ENCODE measurements at places on chromosomes 2 and 18. TPM values are rescaled to one million over a fixed set of nuclear protein-coding genes. Genes with fewer than 3 reads are reported as not detected.
A peak's percentile ranks its signal among the peaks of the same experiment; 100 is the strongest.

The TACR1 gene
- 0.11 TPM for total RNA-seq

- no peak for DNase-seq
These were observed 77.2 kb downstream of the NAT8 start for GRCh38 chr2:73564986-73565385.

DNA sequence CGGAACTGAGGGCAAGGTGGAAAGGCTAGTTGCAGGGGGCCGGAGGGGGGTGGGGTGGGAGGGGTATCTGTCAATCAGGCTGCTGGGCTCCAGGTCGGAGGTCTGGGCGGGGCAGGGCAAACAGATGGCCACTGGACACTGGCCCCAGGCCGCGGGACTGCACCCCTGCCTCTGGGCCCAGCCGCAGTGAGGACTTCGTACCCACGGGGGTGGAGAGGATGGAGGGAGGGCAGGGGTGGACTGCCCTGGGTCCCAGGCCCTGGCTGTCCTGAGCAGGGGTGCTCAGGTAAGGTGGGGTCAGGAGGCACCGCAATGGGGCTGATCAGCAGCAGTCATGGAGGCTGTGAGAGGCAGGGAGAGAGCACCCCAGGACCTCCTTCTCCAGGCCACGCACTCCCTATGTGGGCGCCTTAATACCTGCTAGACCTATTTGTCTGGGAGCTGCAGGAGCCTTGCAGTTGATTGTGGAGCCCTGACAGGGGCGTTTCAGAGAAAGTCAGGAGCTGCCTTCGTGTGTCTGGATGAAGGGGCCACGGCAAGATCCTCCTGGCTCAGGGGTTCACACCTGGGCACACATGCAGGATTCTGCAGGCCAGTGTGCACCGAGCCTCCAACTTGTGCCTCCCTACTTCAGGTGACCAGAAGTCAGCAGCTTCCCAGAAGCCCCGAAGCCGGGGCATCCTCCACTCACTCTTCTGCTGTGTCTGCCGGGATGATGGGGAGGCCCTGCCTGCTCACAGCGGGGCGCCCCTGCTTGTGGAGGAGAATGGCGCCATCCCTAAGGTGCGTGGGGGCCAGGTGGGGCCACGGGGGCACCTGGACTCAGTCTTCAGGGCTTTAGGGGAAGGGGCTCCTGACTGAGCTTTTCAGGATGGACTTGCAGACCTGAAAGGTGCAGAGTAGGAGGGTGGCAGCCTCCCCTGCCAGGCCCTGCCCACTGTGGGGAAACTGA, 1.5 kb downstream of the CTDSP1 start:
- DNase-seq: peak; percentile 58

DNA sequence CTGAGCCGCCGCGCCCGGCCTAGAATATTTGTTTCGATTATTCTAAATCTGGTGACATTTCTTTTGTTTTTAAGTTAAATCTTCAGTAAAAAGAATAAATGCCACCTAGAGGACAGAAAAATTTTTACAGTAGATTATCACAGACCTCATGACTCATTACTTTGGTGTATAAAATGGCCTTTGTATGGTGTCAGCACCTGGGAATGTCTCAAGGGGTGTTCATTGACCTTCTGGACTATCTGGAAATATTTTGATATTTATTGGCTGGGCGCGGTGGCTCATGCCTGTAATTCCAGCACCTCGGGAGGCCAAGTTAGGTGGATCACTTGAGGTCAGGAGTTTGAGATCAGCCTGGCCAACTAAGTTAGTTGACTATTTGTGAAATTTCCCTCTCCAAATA, 30.3 kb upstream of the SLC30A6 start:
- DNase-seq: no peak

DNA sequence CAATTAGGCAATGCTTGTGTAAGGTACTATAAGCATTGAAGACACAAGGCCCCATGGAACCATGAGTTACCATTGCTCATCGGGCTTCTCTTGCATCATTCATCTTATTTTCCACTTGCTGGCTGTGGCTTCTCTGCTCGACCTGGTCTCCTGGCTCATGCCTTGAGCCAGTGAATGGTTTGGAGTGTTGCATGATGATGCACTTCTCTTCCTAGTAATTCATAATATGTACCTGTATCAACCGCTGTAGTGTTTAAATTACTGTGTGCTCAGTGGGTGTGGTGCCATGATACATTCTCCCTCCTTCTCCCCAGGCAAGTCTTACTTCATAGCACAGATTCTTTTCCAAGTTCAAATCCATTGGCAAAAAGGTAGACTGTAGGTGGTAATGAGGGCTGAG, 66.8 kb downstream of the ABCA12 start:
- no peak for DNase-seq

GRCh38 chr2:73862987-73863386, 29.8 kb upstream of the ACTG2 start:
- no peak for DNase-seq

DNA sequence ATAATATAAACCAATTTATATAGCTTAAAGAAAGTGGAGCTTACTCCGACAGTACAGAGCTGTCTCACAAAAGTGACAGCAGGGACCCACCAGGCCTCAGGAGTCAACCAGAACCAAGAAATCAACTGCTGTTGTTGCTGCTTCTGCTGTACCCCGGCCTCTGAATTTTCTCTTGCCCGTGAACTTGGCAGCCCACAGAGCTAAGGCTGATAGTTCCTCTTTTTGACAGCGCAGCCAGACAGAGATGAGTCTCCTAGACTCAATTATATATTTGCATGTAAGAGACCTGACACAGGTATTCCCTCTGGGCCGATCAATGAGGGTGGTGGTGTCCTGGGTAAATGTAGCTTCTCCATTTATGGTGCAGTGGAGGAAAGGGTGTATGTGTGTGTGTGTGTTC, 109.4 kb downstream of the KCTD1 start:
- no peak for DNase-seq

DNA sequence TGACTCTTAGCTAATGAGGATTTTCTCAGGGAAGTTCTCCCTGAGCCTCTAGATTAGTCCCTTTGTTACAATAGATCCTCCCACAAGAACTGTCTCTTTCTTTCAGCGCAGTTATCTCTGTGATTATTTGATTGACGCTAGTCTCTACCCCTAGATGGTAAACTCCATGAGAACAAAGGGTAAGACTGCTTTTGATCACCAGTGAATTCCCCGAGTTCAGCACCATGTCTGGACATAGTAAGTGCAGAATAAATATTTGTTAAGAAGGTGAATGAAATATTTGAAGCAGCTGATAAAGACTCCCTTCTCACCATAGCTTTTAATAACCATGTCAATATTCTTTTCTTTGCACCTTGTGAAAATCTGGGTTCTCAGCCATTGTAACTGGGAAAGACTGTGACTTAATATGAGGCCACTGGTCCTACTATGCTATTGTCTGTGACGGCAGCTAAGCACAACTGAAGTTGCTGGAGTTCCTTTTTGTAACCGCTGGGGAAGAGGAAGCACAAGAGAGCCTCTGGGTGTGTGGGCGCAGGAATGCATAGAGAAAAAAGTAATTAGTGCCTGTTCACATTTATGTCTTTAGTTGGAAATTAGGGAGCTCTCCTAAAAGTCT, 214.7 kb downstream of the TGIF1 start:
- no peak for DNase-seq

- no peak for DNase-seq
These were observed 13.1 kb downstream of the STARD7 start for GRCh38 chr2:96195410-96196066.

The FBXO41 gene
- total RNA-seq: 0.51 TPM

The KIAA2012 gene
- total RNA-seq: not detected

The MCEE gene
- total RNA-seq: 38.3 TPM

The IGFBP5 gene
- total RNA-seq: 134 TPM

GRCh38 chr2:65037178-65037577, 19.0 kb upstream of the CEP68 start:
- DNase-seq: no peak

GRCh38 chr2:96533292-96534073, 3.1 kb upstream of the ARID5A start:
- DNase-seq: peak; percentile 89

DNA sequence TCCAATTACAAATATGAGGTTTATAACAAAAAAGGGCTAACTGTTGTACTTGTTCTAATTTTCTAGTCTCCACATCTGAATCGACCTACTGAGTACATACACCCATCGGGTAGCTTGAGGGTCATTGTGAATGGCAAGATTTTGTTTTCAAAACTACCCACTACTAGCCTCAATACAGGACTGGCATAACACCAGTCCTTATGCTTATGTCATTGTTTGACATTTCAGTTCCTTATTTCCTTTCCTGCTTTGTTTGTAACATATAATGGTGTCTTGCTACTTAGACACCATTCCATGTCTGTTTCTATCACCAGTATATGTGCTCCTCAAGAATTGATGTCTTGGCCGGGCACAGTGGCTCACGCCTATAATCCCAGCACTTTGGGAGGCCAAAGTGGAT, 86.0 kb downstream of the EPHA4 start:
- DNase-seq: no peak

DNA sequence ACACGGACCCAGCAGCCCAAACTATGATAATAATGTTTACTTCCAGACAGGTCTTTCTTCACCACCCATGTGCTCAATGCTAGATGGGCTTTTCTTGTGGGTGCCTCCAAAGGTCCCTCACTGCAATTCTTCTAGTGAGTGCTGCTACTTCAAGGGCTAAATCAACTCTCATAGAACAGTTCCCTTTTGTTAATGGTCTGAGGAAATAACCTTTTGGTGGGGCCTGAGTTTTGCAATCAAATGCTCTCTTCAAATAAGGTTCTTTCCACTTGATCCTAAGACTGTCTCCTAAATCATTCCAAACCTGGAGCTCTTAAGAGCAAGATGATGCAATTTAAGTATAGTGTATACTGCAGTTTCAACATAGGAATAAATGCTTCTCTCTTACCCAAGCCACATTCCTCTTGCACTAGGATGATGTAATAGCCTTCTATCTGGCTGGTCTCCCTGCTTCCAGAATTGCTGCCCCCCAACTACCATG, 6.0 kb downstream of the NEMP2 start:
- DNase-seq: no peak

DNA sequence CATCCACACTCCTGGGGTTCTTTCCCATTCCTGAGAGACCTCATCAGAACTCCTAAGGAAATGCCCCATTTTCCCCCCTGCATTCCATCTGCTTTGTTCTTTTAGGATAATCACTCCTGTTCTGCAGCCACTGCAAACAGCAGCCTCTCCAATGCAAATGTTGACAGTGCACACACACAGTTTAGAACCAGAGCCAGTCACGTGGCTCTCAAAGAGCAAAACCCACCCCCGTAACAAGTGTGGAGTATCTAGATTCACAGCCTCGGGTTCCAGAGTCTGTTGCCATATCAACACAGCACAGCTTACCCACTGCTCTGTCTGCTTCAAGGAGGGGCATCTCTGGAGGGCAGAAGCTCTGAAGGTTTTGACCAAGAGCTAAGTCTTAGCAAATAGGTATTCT, 180.0 kb downstream of the NAPG start:
- DNase-seq: no peak

The AMER3 gene
- total RNA-seq: not detected

DNA sequence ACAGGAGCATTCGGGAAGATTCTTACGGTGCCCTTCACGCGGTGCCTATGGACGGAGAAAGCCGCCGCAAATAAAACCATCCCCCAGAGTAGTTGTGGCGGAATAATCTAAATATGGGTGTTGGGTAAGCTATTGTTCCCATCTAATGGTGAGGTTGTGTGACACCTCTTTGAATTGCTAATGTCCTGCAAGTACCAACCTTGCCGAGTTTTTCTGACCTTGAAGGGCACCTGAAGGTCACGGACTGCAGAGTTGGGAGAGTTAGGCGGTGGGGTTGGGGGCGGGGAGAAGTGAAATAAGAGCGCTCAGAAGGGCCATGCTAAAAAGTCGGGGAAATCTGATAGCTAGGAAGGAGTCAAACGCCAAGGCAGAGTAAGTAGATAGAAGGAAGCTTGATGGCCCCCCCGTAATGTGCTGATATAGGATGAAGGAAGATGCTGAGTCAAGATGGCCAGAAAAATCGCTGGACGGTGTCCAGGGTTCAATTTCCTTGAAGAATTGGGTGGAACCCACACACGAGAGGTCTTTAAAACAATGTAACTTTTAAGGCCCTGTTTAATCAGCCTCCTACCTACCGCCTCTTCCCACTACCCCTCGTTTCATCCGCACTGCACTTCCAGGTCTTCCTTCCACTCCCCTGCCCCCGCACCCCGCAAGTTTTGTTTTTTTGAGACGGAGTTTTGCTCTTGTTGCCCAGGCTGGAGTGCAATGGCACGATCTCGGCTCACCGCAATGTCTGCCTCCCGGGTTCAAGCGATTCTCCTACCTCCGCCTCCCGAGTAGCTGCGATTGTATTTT, 600 bp downstream of the KATNAL2 start:
- no peak for DNase-seq

The CSRNP3 gene
- 4.1 TPM for total RNA-seq

GRCh38 chr2:8633186-8633734, 48.6 kb upstream of the ID2 start:
- no peak for DNase-seq

GRCh38 chr18:2850816-2851215, 4.0 kb downstream of the EMILIN2 start:
- no peak for DNase-seq

DNA sequence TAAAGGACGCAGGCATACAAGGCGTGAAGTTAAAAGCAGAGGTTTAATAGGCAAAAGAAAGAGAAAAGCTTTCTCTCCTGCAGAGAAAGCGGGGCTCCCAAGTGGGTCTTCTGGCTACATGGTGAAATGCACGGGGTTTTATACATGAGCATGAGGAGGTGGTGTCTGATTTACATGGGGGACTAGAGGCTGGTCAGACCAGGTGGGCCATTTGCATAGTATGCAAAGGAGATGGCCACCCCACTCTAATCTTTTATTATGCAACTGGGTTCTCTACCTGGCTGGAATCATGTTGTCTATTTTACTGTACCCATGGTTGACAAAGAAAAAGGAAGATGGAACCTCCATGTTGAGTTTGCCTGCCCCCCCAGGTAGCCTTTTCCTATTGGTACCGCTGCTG, 356.2 kb downstream of the KCNJ3 start:
- no peak for DNase-seq

The ZC3H6 gene
- 18.7 TPM for total RNA-seq

- DNase-seq: no peak
These were observed 154.6 kb downstream of the WDSUB1 start for GRCh38 chr2:159131914-159132281.

The DSG1 gene
- 0.89 TPM for total RNA-seq

- no peak for DNase-seq
These were observed 83.2 kb upstream of the TNP1 start for GRCh38 chr2:216943109-216943508.

DNA sequence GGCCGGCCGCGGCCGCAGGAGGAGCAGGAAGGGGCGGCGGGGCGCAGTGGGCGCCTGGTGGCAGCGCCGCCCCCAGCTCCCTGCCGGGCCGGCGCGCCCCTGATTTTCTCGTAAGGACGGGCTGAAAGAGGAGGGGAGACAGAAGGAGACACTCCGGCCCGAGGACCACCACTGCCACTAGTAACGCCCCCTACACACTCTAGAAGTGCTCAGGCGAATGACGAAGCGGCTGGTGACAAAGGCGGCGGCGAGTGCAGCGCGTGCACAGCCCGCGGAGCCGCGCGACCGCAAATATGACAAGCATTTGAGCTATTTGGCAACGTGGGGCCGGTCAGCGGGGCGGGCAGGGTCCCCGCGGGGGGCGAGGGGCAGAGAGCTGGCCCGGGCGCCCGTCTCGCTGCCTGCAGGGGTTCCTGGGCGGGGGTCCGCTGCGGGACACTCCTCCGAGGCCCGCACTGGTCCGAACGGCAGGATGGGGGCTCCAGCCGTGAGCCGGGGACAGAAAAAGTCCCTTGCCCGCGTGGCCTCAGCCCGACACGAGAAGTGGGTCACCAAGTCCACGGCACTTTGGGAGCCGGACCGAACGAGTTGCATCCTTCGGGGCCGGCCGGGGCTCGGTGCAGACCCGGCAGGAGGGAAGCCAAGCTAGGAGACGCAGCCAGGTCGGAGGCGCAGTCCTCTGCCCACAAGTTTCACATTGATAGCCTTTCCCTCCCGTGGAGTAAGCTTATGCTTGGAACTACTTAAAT, 524 bp upstream of the SERTAD2 start:
- peak; percentile 87 for DNase-seq

Measured in Right ventricle myocardium superior (tissue), 1 donor.